ENCODE measurements at places on chromosomes 4 and X. TPM values are rescaled to one million over a fixed set of nuclear protein-coding genes. Genes with fewer than 3 reads are reported as not detected.

GRCh38 chr4:20625426-20625825 is 74.8 kb upstream of the PACRGL start:
- DNase-seq, result no peak

GRCh38 chr4:52931243-52931642 is 69.1 kb downstream of the RASL11B start:
- DNase-seq, result no peak

- no peak for DNase-seq
These were observed 298.9 kb upstream of the GALNT7 start for GRCh38 chr4:172869621-172870268.

DNA sequence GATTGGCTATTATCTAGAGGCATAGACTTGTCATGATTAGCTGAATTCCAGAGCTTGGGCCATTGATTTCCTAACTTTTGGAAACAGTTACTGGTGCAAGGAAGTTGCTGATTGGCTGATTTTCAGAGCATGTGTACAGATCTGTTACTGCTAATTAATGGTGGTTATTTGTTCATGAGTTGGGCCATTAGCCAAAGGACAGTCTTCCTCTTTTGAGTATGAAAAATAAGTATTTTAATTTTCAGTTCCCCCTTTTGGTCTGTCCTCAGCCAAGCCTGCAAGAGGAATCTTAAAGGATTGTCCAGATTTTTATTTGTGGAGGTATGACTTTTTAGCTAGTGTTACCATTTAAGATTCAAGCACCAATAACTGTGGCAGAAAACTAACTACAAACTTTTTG is 7.0 kb upstream of the DSPP start:
- DNase-seq, result no peak

- no peak for DNase-seq
These were observed 129.7 kb downstream of the TMEM164 start for GRCh38 chrX:110132450-110133114.

- no peak for DNase-seq
These were observed 37.2 kb downstream of the CXXC4 start for GRCh38 chr4:104457308-104457981.

GRCh38 chrX:51407520-51408409 is 75.1 kb downstream of the NUDT10 start:
- DNase-seq, result no peak

The ARHGAP4 gene
- total RNA-seq, result 37.8 TPM

- no peak for DNase-seq
These were observed 380.8 kb downstream of the ANKRD50 start for GRCh38 chr4:124331781-124332180.

The PRPS2 gene
- 34.6 TPM for total RNA-seq

- DNase-seq, result no peak
These were observed 75.9 kb upstream of the ATP8A1 start for GRCh38 chr4:42732776-42733175.

The SPARCL1 gene
- 0.17 TPM for total RNA-seq

The CLCN4 gene
- 6.9 TPM for total RNA-seq

The OCRL gene
- total RNA-seq, result 30.1 TPM
